Neural progenitor cell (in vitro differentiated cells): ENCODE measurements at places on chromosomes 12 and 14.

- no peak for DNase-seq
Measured at GRCh38 chr14:23816371-23816770, 137.2 kb upstream of the DHRS4 start.

- no peak for DNase-seq
Measured at GRCh38 chr12:29224572-29224971, 75.5 kb downstream of the FAR2 start.

DNA sequence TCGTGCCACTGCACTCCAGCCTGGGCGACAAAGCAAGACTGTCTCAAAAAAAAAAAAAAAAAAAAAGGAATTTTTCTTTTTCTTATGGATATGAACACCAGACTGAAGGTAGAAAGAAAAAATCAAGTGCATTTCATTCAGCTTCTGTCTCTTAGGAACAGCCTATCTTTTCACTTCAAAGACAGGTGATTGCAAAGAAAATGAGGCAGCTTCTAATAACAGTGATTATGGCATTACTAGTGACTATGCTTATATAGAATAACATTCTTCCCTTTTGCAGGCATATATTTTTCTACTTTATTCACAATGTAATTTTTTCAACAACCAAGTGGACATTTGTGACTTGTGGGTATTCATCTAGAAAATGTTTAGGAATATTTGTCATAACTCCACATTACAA is 295.5 kb upstream of the ATXN7L3B start:
- DNase-seq = no peak

DNA sequence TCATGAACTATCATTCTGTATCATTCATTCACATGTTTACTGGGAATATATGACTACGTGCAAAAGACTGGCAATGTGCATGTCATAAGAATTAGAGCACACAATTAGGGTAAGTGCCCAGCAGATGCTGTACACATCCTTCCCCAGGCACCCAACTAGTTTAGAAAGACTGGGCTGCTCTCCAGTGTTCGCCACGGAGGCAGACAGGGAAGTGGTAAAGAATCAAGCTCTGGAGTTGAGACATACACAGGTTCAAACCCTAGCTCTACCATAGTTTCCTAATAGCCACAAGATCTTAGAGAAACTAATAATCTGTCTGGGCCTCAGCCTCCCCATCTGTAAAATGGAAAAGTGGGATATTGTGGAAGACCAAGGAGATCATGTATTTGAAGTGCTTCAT is 6.8 kb downstream of the TMCC3 start:
- DNase-seq = no peak

DNA sequence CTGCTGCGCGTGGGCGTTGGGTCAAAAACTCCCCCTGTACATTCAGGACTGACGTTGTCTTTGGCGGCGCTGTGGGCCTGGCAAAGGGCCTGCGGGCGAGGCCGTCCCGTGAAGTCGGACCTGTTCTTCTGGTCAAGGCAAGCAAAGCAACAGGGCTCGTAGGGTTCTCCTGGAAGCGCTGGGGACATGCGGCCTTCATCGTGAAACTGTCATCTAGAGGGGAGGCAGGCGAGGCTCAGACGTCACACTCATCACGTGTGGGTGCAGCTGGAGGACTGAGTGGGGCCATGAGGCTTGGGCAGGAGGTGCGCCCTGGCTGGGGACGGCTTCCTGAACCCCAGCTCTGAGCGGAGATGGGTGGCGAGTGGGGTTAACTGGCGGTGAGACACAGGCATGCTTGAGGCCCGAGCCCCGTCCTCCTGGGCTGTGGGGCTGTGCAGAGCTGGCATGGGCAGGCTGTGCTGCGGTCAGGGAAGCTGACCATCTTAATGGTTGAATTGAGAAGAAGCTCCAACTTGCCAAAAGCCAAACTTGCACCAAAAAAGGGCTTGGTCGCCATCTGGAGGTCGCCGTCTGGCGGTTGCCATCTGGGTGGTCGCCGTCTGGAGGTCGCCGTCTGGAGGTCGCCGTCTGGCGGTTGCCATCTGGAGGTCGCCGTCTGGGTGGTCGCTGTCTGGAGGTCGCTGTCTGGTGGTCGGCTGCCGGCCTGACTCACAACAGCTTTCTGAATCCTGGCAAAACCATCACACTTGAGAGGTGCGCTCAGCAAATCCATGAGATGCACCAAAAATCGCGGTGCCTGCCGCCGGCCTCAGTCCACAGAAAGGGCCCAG is 66.2 kb downstream of the NOC4L start:
- DNase-seq = no peak

GRCh38 chr12:66735275-66735674 is 56.4 kb upstream of the GRIP1 start:
- DNase-seq = no peak

DNA sequence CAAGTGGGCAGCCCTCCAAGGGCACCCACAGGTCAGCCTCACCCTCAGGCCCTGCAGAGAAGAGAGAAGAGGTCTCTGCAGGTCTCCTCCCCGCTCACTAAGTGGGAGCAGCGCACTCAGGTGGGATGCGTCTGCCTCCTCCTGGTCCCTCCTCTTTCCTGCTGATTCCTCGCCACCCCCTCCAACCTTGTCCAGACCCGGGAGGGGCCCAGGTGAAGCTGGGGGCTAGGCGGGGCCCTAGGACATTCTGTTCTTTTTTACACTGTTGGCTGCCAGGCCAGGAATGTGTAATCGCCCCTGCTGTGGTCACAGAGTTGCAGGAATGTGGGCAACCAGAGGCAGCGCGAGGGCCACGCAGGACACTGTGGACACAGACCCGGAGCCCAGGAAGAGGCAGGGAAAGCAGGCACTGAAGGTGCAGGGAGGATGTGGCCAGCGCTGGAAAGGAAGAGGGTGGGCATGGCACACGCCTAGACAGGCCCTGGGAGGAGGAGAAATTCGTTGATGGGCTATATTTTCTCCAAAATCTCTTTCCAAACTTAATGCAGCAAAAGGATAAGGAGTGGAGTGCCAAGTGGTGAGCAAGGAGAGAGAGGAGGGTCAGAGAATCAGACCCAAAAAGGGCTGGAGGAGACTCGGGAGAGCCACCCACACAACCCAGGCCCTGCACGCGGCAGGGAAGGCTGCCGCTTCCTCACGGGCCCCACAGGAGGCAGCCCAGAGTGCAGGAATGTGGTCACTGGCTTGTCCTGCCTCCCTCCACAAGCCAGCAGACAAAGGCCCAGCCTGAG is 911 bp upstream of the SCNN1A start:
- peak; percentile 87 for DNase-seq

- no peak for DNase-seq
Measured at GRCh38 chr14:75274899-75275569, 3.6 kb upstream of the FOS start.
